CD4-positive, alpha-beta T cell (primary cell): ENCODE measurements at places on chromosomes 2 and 18.

GRCh38 chr2:192584976-192585375 lies 390.2 kb upstream of the TMEFF2 start:
- DNase-seq: no peak

DNA sequence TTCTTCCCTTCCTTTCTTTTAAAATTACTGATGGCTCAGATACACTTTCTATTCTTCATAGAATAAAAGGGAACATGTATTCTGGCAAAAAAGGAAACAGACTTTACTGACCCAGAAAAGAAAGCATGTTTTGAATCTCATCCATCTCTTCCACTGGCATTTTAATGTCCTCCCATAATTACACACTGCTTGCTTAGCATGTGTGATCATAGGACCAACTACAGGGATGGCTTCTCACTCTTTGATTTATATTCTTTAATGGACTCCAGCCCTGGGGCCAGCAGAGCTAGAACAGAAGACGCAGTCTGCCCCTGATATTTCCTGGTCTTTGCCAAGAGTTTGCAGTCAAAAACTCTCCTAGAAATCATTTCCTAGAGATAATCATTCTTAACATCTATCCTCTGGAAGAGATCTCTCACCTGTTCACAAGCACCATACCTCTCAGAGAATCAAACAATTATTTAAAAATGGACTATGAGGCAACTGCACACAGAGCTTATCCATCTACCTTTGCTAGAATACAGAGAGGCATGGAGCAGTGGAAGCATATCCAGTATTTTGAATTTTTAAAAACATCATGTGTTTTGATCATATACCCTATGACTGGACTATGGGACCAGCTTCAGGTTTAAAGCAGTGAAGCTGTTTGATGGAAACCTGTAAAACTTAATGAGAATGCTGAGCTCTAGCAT lies 429.1 kb downstream of the NRXN1 start:
- no peak for DNase-seq

DNA sequence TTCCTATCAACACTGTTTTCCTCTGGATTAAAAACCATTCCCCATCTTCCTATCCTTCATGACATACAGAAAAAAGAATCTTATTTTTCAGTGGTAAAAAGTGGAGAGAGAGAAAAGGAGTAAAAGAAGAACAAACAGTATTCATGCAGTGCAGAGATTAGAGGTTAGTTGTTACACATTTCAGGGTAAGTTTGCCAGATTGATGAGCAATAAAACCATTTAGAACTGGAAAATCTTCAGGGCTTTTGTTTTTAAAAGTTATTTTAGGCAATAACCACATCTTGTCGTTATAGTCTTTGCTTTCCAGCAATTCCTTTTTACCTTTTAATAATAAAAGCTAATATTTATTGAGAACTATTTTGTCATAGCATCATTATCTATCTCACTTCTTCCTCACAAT lies 104.5 kb downstream of the GPD2 start:
- DNase-seq: no peak

DNA sequence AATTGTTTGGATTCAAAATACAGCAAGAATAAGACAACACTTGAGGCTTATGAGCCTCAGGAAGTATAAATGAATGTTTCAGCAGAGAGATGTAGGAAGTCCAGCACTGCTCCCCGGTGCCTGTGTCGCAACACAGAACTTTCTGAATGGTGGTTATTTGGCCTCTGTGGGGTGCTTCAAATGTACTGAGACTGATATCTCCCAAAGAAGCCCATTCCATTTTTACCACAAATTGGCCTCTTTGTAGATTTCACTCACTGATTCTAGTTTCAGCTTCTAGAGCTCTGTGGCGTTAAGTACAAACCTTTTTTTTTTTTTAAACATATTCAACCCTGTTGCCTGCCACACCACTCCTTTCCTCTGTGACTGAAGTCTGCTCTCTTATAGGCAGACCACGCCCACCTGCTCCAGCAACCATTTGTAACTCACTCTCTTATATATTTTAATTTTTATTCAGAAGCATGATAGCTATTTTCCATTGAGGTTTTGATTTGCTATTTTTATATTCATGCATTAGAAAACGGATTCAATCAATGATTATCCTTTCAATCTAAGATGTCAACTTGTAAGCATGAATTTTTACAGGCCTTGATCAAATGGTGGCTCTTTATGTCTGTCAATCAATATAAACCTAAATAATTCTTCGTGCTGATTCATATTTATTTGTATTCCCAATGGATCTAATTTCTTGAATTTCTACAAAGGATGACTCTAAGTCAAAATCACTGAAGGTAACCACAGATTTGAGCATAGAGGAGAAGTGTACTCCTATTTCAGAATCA lies 277.1 kb upstream of the CCDC68 start:
- DNase-seq: no peak

- DNase-seq: peak; percentile 14
These were observed 359.9 kb upstream of the HNRNPA3 start for GRCh38 chr2:176852667-176853066.

- no peak for DNase-seq
These were observed 43.8 kb downstream of the CDH19 start for GRCh38 chr18:66560094-66560493.

DNA sequence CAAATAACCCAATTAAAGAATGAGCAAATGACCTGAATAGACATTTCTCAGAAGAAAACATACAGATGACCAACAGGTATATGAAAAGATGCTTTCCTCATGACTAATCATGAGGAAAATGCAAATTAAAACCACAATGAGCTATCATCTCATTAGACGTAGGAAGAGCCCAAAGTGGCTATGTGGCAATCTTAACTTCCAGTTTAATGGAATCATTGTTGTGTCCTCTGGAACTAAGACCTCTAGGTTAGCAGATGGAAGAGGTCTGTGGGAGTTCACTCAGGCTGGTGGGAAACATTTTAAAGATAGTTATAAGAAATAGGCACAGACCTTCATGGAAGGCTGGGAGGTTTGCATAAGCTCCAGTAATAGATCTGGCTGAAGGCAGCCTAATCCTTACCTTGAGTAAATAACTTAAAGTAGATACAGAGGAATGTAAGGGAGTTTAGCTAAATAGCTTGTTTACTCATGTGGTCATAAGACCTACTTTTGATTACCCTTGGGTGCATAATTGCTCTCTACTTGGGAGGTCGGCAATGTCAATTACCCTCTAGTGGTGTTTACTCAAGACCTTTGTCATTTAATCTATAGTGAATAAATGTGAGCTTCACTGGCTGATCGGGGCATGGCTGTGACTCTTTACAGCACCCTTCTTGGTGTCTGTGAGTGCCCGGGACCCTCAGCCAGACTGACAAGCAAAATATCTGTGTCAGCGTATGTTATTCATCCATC lies 119.0 kb downstream of the GULP1 start:
- no peak for DNase-seq

DNA sequence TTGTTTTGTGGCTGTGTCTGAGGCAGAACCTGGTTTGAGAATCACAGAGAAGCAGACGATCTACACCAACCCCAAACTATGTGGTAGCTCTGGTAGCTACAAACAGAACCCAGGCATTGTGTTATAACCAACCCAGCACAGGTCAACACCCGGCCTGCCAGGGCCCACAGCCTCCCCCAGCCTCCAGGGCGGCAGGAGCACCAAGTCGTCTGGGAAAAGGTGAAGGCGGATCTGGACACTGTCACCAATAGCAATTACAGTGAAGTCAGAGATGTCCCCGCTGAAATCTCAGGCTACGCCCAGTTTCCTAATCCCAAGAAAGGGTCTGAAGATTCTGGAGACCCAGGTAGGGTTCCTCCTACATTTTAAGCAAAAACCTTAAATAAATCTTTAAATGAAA lies 3.6 kb downstream of the HJURP start:
- DNase-seq: no peak

- DNase-seq: no peak
These were observed 334.7 kb downstream of the CYRIA start for GRCh38 chr2:16330982-16331381.

GRCh38 chr2:205865905-205866441 lies 183.7 kb downstream of the NRP2 start:
- no peak for DNase-seq

DNA sequence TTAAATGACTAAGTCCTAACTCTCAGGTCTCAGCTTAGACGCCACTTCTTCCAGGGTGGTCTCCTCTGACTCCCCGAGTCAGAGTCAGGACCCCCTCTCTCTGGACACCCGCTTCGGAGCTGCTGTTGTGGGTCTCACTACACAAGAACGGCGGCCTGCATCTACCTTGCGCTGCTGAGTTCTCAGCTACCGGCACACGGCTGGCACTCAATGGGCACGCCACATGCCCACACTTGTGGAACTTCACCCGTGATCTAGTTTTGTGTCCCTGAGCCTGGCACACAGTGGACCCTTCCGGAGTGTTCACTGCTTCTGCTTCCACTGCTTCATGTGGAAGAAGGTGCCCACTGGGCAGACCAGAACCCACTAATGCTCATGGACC lies 58.3 kb upstream of the ID2 start:
- no peak for DNase-seq

GRCh38 chr2:152200565-152201465 lies 25.3 kb upstream of the STAM2 start:
- DNase-seq: no peak

GRCh38 chr2:110876167-110876999 lies 144.0 kb downstream of the ACOXL start:
- DNase-seq: no peak

GRCh38 chr2:40554665-40555294 lies 102.9 kb upstream of the SLC8A1 start:
- peak; percentile 27 for DNase-seq

DNA sequence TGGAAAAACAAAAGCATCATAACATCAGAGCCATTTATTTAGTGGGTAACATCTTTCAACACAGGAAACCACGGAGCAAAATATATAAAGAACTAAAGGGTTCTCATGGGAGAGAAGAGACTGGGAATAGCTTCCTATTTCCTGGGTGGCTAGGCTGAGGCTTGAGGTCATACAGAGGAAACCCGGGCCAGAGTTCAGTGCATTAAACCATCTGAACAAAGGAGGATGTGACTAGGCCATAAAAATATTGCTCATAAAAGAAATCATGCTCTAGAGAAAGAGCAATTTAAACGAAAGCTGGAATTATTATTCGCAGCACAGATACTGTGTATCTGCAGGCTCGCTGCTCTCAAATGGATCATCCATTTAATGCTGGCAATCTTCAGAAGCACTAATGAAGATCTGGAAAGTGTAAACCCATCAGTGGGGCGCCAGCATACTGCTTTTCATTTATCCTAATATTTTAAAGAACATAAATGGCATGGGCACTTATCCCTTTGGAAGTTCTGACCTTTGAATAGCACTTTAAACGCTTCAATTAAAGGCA lies 83.3 kb downstream of the GALNT14 start:
- no peak for DNase-seq

DNA sequence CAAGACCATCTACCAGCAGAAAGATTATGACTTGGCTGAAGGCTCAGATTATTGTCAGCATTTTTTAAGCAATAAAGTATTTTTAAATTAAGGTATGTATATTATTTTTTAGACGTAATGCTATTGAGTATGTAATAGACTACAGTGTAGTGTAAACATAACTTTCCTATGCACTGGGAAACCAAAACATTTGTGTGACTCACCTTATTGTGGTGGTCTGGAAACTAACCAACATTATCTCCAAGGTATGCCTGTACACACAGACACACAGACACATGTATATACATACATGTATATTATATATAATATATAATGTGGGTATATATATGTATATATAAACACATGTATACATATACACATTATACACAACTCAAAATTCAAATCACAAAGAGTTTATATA lies 9.1 kb upstream of the TMEFF2 start:
- DNase-seq: no peak

DNA sequence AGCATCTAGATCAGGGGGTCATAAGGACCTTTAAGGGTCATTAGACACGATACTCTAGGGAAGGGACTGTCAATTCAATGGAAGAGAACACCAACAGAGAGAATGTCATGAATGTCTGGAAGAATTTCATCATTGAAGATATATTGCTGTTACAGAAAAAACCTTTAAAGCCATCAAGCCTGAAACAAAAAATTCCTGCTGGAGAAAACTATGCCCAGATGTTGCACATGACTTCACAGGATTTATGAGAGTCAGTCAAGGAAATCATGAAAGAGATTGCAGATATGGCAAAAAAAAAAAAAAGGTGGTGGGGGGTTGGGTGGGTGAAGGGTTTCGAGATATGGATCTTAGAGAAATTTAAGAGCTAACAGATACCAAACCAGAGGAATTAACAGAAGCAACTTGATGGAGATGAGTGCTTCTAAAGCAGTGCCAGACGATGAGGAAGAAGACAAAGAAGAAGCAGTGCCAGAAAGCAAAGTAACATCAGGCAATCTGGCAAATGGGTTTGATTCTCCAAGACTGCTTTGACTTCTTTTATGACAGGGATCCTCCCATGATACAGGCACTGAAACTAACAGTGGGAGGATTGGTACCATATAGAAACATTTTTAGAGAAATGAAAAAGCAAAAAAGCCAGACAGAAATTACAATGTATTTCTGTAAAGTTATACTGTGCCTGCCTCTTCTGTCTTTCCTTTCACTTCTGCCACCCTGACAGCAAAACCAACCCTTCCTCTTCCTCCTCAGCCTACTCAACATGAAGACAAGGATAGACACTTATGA lies 28.5 kb downstream of the MAP4K3 start:
- DNase-seq: no peak

DNA sequence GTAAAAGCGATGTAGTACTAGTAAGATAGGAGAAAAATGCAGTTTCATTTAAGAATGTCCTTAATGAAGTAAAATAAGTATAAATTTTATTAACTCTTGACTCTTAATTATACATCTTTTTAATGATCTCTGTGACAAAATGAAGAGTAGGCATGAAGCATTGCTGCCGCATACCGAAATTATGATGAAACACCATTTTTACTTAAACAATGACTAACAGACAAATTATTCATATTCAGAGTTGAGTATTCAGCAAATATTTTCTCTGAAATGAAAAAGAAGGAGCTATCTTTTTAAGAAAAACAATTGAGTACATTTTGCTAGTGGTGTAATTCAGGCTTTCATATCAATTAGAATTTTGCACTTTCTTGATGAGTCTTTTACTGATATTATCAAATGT lies 150.6 kb upstream of the DOCK10 start:
- no peak for DNase-seq

DNA sequence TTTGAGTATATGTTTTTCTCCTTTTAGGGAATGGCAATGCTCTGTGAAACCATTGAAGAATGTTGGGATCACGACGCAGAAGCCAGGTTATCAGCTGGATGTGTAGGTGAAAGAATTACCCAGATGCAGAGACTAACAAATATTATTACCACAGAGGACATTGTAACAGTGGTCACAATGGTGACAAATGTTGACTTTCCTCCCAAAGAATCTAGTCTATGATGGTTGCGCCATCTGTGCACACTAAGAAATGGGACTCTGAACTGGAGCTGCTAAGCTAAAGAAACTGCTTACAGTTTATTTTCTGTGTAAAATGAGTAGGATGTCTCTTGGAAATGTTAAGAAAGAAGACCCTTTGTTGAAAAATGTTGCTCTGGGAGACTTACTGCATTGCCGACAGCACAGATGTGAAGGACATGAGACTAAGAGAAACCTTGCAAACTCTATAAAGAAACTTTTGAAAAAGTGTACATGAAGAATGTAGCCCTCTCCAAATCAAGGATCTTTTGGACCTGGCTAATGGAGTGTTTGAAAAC lies 82.3 kb downstream of the ACVR2A start:
- DNase-seq: no peak

- no peak for DNase-seq
These were observed at the start of gene DQX1 for GRCh38 chr2:74525717-74526648. Gene DQX1 (minus strand): TSS chr2:74526231. CDS start chr2:74525729, 502 bp downstream.
